ENCODE measurements at places on chromosomes 1 and 21.
A peak's percentile ranks its signal among the peaks of the same experiment; 100 is the strongest.

GRCh38 chr1:183023146-183023600 is at the start of gene LAMC1:
Gene LAMC1 (plus strand): TSS chr1:183023420. CDS start chr1:183023717, 297 bp downstream.
- DNase-seq, result peak; percentile 66

GRCh38 chr1:233240371-233240770 is 55.2 kb downstream of the PCNX2 start:
- no peak for DNase-seq

DNA sequence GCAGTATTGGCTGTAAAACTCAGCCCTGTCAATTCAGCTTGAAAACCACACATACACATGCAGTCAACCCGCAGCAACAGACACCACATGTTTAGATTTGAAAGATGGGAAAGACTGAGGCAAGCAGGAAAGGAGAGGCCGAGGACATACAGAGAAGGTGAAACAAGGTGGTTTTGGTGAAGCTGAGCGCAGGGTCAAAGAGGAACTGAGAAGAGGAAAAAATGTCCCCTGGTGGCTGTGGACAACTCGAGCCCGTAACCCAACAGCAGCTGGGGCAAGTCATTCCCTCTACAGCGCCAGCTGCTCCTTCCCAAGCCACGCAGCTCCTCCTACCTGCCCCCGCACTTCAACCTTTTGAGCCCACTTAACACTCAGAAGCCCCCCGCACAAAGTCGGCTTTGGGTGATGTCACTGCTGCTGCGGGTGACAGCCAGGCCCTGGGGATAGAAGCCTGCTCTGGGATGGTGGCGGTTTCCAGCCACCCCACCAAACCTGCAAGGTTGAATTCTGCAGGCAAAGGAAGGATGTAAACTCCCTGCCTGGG is 63.0 kb downstream of the KCNN3 start:
- no peak for DNase-seq

GRCh38 chr1:67724928-67725560 is 40.0 kb downstream of the GADD45A start:
- no peak for DNase-seq

GRCh38 chr1:119870917-119871596 is 25.3 kb downstream of the ADAM30 start:
- peak; percentile 60 for DNase-seq

GRCh38 chr1:227759341-227760300 is 24.4 kb downstream of the SNAP47 start:
- no peak for DNase-seq

DNA sequence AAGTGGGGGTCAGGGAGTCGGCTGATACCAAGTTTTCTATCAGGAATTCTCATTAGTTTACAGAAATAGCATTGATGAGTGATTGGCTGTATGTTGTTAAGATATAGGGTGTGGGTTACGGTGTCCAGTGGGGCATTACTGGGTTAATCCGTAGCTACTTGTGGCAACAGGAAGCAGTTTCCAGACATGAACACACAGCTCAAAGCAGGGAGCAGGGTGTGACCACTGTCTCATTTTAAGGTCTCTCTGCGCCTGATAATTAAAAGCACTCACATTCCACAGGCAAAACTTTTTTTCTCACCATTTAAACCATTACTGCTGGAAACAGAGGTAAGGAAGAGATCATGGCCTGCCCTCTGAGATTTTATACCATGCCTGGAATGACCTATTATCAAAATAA is 114.9 kb downstream of the SIK1 start:
- no peak for DNase-seq

DNA sequence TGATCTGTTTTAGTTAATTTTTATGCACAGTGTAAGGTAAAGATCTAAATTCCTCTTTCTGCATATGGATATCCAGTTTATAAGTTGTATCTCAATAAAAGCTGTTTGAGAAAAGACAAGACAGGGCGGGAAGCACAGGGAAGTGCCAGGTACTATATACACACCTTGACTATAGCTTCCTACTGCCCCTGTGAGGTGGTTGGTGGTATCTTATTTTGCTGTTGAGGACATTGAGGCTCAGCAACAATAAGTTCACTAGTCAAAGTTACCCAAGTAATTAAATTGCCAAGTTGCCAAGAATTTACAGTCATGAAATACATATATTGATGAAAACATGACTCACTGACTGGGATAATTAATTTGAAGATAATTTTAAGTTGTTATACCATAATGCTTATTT is 109.1 kb downstream of the CD247 start:
- no peak for DNase-seq

GRCh38 chr1:157050836-157051235 is 5.3 kb upstream of the ARHGEF11 start:
- DNase-seq, result no peak

- DNase-seq, result no peak
These were observed 63.9 kb downstream of the LAMC2 start for GRCh38 chr1:183249941-183250452.

DNA sequence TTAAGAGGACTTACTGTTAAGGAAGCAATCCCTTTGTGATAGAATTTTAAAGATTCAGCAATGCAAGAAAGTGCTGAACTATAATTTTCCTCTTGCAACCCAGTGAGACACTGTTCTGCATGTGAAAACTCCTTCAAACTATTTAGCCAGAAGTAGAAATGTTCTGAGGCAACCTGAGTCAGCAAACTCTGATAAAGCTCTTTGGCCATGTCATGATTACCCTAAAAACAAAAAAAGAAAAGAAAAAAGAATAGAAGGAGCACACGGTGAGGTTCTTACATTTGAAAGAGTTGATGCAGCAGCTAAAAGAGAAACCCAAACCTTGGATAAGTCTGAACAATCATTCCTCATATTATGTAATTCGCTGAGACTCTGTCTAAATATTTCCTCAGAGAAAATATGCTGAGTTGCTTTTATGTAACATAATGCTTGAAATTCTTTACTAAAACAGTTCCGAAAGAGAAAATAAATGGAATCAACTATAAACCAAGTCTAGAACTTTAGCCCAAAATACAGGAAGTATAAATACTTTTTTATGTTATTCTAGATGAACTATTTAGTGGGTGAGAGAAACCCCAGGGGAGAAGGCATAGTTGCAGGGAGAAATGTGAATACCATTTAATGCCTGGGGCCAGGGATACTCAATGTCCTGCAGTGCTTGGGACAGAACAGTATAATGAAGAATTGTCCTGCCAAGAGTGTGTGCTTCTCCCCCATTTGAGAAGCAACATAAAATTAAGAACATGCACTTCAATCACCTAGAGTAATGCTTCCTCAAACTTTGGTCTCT is 60.0 kb downstream of the INTS7 start:
- DNase-seq, result no peak

DNA sequence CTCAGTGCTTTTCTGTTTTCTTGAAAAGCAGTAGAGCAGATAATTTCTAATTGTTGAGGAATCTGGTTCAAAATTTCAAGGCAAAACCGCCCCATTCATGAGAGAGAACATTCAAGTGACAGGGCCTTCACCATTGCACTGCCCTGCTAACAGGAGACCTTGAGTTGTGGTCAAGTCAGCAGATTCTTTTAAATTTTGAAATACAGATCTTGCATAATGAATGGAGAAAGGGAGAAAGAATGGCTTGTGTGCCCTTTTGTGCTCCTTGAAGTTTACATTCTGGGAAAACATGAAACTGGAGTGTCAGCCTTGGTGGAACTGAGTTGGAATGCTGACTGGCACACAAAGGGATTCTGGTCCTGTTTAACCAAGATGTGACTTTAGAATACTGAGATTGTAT is 164.5 kb upstream of the UBE2U start:
- DNase-seq, result no peak

- no peak for DNase-seq
These were observed 238.1 kb upstream of the OLFM3 start for GRCh38 chr1:102234753-102235359.

DNA sequence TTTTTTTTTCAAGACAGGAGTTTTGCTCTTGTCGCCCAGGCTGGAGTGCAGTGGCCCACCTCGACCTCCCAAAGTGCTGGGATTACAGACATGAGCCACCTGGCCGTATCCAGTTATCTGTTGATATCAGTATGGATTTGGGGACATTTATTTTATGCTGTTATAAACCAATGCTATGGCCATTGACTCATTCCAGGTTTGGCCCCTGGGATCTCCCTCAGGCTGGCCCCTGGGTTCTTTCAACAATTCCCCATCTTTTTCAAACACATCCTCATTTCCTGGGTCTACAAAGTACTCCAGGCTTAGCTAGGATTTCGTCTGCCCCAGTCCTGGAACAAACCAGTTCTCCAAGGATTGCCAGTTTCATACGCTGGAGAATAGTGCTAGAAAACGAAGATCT is 44.1 kb downstream of the WDR4 start:
- no peak for DNase-seq

DNA sequence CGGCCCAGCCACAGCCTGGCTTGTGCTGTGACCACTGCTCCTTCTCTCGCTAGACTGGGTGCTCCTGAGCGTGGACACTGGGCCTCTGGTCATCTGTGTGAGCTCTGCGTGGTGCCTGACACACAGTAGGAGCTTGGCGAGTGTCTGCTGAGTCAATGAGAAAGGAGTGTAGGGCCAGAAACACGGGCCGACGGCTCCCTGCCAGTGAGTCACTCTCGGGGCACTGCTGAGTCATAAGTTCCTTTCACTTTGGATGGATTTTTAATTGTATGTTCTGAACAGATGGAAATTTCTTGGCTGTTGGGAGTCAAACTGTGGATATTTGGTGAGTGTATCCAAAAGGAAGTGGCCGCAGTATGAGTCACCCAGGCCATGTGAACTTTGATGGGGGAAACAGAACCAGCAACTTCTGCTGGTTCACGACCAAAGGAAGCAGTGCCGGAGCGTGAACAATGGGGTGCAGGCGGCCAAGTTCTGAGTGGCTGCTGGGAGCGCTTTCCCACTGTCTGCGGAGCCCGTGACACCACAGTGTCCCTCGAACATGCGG is 41.0 kb upstream of the COL18A1 start:
- no peak for DNase-seq

GRCh38 chr1:110048240-110048639 is 13.8 kb downstream of the STRIP1 start:
- no peak for DNase-seq

- no peak for DNase-seq
These were observed 48.7 kb upstream of the PRELP start for GRCh38 chr1:203426870-203427269.

GRCh38 chr1:233025157-233025556 is 74.7 kb downstream of the NTPCR start:
- peak; percentile 4 for DNase-seq

- DNase-seq, result no peak
These were observed 19.3 kb downstream of the FAM151A start for GRCh38 chr1:54604051-54604450.

GRCh38 chr1:82269431-82269830 is 468.7 kb downstream of the ADGRL2 start:
- no peak for DNase-seq

DNA sequence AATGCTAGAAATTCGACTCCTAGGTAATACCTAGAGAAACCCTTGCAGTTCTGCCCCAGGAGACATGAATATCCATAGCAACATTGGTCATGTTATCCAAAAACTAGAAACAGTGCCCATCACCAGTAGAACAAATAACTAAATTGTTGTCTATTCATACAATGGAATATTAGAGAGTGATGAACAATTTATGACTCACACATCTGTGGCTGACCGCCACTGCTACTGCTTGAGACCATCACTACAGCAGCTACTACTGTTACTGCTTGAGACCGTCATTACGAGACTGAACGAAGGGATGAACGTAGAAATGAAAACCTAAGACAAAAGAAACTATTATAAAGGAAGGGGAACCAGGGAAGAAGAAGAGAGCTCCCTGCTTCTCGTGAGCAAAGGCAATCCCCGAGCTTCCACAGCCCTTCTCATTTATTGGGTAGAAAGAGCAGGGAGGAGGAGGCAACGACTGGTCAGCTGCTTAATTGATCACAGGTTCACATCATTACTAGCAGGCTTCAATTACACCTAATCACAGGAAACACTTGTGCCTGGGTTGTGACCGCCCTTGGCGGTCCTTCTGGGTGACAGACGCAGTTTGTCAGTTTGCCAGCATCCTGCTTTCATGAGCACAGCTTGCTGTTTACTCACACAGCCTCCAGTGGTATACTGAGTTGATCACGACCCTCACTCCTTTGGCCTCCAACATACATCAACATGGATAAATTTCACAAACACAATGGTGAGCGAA is 14.1 kb upstream of the PADI4 start:
- no peak for DNase-seq

DNA sequence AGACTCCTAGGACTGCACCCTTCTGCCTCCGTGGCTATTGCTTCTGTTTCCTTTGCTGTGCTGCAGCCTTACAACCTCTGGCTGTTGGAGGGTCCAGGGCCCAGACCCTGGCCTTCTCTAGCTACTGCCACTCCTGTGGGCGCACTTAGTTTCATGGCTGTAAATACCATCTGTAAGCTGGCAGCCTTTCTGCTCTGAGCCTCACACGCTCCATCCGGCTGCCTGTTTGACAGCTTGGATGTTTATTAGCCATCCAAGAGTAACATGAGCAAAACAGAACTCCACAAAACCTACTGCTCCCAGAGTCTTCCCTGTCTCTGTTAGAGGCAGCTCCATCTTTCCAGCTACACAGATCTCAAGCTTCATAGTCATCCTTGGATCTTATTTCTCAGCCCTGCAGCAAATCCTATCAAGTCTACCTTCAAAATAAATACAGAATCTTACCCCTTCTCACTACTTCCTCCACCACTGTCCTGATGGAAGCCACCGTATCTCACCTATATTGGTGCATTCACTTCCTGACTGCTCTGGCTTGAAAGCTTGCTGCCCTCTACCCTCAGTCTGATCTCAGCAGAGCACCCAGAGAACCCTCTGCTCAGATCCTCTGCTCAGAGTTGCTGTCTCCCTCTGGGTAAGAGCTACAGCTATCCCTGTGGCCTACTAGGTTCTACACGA is 19.1 kb downstream of the SLC25A33 start:
- no peak for DNase-seq

- DNase-seq, result no peak
These were observed 12.7 kb downstream of the FASLG start for GRCh38 chr1:172671591-172671990.

- no peak for DNase-seq
These were observed 2.4 kb downstream of the ELF3 start for GRCh38 chr1:202012544-202013478.

- DNase-seq, result no peak
These were observed 71.5 kb downstream of the MIS18A start for GRCh38 chr21:32207406-32207716.

DNA sequence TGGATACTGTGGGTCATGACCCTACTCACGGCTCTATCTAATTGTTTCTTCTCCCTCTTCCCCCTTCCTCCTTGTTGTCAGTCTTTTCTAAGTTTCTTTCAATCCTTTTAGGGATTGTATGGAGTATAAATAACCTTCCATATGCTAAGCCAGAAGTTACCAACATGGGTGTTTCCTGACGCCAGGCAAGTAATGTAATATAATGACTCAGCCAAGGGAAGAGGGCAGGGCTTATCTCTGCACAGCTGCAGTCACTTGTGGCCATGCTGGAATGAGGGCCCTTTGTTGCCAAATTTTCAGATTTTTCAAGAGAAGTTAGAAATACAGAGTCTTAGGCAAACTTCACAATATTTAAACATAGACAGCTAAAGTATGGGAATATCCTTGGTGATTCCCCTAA is 194.6 kb downstream of the ST6GALNAC3 start:
- DNase-seq, result peak; percentile 27

- DNase-seq, result no peak
These were observed 10.8 kb upstream of the BCAR3 start for GRCh38 chr1:93692451-93692861.

- no peak for DNase-seq
These were observed 65.2 kb upstream of the SGIP1 start for GRCh38 chr1:66468722-66469121.

All from GDM1 (cell line).